ENCODE measurements at places on chromosomes 4 and X.

DNA sequence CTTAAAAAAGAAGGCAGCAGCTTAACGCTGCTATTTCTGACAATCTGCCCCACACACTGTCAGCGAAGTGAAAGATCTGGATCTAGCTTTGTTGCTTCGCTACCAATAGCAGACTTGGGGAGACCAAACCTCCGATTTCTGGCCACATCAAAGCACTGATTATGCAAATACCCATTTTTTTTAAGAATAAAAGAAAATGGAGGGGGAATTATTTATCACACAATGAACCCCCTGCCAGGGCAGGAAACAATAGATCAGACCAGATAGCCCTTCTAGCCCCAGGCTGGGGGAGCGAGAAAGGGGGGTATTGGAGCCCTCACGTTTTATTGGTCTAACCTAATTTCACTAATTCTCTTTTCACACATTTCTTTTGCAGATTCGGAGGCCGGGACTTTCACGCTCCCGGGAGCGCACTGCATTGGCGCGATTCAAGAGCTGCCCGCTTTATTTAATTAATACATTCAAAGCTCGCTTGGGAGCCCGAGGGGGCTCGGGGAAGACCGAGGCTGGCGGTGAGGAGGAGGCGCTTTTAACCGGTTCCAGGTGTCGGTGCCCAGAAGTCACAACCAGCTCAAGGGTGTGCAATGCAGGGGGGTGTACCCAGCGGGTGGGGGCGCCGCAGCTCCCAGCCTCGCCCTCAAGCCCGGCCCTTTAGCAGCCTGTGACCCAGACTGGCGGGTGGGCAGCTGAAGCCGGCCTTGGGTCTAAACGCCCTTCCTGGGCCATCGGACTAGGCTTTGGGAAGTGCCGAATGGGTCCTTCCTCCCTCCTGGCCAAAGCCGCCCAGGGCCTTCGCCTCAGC lies 5.5 kb downstream of the NEUROG2 start:
- DNase-seq, result no peak

GRCh38 chrX:119729408-119730201 lies 28.8 kb upstream of the SOWAHD start:
- peak; percentile 32 for DNase-seq

DNA sequence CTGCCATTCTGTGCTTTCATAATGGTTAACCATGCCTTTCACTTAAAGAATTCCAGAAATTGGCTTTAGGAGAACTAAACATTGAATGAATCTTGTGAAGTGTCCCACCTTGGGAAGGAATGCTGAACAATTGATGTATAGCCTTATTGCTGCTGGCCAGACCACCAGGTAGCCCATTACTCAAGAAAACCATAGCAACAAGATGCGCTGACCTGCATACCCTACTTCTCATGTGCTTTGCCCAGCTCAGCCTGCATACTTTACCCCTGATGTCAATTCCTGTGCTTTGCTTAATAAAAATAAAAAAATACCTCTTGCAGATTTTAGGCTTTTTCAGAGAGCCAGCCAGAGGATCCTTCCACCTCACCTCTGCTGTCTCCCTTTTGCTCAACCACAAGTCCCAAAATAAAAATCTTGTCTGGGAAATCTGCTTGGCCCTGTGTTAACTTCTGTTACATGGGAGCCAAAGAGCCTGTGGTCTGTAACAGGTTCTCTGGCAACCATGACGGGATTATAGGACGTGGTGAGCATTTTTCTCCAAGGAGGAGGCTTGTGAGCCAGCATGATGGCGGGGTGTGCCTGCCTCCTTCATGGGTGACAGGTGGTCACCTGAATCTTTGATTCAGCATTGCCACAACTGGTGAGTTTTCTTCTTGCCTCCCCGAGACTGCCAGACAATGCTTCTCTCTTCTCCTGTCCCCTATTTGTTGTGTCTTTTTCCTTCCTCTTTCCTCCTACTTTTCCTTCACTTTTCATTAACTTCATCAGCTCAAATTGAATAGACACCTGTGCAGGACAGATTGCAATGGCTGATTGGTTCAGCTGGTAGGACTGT lies 106.8 kb downstream of the ARSJ start:
- DNase-seq, result no peak

DNA sequence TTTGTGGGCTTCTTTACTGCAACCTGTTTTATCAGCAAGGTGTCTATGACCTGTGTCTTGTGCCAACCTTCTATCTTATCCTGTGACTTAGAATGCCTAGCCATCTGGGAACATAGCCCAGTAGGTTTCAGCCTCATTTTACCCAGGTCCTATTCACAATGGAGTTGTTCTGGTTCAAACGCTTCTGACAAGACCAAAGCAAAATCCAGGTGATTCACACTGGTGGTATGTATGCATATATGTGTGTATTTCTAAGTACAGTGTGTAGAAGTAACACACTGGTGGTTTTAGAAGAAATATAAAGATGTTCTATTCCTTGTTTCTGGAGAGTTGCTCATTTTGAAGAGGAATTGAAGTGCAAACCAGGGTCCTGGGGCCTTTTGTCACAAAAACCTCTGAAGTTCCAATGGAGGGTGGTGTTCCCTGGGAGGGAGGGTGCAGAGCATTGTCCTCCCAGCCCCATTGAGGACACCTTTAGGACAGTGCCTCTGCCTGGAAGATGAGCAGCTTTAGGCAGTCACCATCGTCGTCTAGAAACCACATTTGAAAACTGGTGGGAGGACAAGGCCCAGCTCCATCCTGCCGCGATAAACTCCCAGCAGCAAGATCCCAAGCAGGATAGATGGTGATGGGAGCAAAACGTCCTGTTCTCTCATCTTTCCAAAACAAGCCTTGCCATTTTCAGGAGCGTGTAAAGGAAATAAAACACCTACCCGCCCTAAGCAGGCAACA lies 191.4 kb downstream of the TSPAN5 start:
- no peak for DNase-seq

- DNase-seq, result no peak
Observed at GRCh38 chrX:53330331-53330730, 48.9 kb upstream of the IQSEC2 start.

GRCh38 chr4:11602606-11603340 lies 174.1 kb upstream of the HS3ST1 start:
- no peak for DNase-seq

DNA sequence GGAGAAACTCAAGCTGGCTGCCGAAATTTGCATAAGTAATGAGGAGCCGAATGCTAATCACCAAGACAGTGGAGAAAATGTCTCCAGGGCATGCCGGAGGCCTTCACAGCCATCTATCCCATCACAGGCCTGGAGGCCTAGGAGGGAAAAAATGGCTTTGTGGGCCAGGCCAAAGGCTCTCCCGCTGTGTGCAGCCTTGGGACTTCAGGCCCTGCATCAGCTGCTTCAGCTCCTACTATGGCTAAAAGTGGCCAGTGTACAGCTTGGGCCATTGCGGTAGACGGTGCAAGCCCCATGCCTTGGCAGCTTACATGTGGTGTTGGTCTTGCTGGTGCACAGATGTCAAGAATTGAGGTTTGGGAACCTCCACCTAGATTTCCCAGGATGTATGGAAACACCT lies 162.6 kb upstream of the FAM47A start:
- DNase-seq, result no peak

DNA sequence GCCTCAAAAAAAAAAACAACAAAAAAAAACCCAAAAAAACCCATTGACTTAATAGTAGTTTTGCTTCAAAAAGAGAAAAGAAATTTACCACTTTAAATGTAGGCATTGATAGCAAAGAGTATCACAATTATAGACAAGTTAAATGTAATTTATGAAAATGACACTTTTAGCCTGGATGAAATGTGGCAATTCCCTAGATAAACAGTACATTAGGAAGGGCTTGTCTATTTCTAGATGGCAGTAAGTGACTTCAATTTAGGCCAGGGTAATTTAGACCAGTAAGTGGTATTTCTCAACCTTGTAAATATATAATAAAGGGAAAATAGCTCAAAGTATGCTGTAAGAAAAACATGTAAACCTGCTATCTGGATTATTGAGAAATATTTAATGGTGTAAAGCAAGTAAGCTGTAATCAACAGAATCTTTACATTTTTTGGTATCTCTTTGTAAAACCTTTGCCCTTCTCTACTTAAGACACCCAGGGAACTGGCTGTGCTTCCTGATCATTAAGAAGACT lies 103.7 kb upstream of the RAPGEF2 start:
- no peak for DNase-seq

- no peak for DNase-seq
Observed at GRCh38 chr4:23904639-23905071, 14.8 kb upstream of the PPARGC1A start.

- no peak for DNase-seq
Observed at GRCh38 chrX:39268207-39268606, 466.9 kb downstream of the MID1IP1 start.

Measured in stimulated activated CD8-positive, alpha-beta memory T cell treated with anti-CD3 and anti-CD28 coated beads, Interleukin-15, amount 100 ng/mL, for 4 hours (primary cell).